ENCODE measurements at places on chromosomes 4 and X.

DNA sequence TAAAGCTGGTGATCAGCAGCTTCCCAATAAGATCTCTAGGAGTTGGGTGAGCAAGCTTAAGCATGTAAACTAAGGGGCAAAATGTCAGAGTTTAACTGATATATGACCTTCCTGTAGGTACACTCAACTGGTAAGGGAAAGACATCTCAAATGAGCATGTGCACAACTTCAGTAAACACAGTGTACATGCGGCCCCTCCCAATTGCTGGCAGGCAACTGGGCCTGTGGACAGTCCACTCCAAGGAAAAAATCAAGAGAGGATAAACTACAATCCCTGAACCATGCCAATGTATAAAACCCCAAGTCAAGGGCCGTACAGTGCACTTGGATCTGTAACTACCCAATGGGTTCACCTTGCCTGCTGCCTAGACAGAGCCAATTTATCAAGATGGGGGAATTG, 4.9 kb upstream of the NAA11 start:
- DNase-seq, result no peak

DNA sequence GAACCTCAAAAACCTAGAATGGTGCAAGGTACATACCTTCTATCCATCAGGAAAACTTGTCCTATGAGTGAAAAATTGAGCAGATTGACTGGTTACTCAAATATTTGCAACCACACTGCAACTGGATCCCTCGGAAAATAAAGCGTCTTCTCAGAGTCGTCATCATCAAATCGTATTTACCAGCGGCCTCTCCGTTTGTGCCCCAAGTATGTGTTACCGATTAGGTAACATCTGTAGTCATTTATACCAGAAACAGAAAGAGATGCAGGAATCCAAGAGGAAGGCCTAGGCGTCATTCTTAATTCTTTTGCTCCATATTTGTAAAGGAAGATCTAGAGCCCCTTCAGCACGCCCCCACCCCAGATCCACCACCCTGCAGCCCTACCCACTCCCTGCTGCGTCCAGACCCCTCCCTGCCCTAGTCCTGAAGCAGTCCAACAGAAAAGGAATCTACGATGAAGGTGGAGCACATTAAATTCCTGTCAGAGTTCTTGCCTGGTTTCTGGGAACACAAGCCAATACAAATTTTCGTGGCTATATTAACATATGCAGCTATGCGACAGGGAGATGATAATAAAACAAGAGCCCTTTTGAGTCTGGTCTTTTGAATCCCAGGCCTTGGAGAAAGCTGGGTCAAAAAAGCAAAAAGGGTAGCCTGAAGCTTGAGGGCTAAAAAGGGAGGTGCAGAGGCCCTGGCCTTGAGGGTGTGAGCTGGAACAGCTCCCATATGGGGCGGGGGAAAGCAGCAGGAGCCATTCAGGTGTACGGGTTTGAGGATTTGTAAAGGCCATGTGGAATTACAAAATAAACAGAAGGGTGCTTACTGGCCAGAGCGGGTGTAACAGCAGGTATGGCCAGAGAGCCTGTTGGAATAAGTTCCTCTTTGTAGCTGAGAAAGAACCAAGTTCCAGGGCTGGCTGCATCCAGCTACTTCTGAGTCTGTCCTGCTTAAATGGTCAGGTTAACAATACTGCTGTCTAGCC, 77.0 kb downstream of the ZNF827 start:
- no peak for DNase-seq

GRCh38 chr4:116733370-116733769, 352.0 kb downstream of the TRAM1L1 start:
- DNase-seq, result no peak

DNA sequence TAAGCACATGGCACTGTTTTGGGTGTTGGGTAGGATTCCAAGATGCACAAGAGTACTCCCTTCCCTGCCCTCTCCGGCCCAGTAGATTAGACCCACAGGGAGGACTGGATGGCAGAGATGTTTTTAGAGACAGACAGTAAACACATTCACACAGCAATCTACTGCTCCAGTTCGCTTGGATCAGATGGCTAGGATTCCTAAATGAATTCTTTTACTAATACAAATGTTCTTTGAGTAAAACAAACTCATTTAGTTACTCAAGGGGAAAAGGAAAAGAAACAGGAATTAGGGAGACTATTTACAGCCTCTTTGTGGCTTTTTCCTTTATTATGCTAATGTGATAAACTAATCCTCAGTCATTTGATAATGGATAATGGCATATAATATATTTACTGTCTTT, 5.9 kb downstream of the SNX25 start:
- DNase-seq, result no peak

- DNase-seq, result no peak
Observed at GRCh38 chr4:83546786-83547185, 10.9 kb downstream of the GPAT3 start.

Measured in GM12892 (cell line).